ENCODE measurements at places on chromosomes 3 and 15.

- peak; percentile 58 for DNase-seq
Observed at GRCh38 chr3:106381286-106381938, 512.6 kb upstream of the CBLB start.

- DNase-seq = no peak
Observed at GRCh38 chr15:28184166-28184565, 85.1 kb upstream of the OCA2 start.

- no peak for DNase-seq
Observed at GRCh38 chr15:83356501-83357399, 72.3 kb upstream of the BNC1 start.

DNA sequence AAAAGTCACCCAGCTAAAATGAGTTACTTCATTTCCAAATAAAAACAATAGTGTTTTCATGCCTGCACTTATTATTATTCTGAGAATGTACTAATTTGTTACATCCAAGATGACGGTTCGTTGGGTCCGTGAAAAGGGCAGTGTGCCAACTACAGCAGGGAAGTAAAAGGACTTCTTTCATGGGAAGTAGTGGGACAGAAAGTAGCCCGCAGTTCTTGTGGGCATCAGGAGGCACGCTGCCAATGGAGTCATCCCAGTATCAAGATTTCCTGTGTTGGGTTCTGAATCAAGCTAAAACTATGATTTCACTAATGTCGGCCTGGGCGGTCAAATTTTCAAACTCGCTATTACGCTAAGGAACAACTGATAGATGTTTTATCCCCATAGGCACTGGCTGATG, 254.5 kb upstream of the SOX2 start:
- DNase-seq = no peak

GRCh38 chr3:48891606-48892005, 7.1 kb downstream of the SLC25A20 start:
- DNase-seq = no peak

- DNase-seq = no peak
Observed at GRCh38 chr3:147370349-147370748, 36.0 kb downstream of the ZIC4 start.

- DNase-seq = no peak
Observed at GRCh38 chr3:196499061-196499460, 4.5 kb downstream of the RNF168 start.

DNA sequence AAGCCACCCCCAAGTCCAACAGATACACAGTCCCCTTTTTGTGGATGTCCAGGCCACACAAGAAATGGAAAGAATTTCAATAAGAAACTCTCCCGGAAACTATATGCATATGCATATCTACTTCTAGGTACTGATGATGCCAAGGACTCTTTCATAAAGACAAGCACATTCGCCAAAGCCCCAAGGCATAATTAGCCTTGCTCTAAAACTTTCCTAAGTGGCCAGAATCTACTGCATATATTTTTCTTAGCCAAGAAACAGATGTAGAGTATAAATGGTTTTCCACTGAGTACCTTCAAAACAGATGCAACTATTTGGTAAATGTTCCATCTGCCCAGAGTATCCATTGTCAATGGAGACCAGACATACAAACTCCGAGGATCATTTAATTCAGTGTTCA, 73.9 kb downstream of the MAGI1 start:
- no peak for DNase-seq
